ENCODE measurements at places on chromosomes 3 and 15.
A peak's percentile ranks its signal among the peaks of the same experiment; 100 is the strongest.

- peak; percentile 16 for DNase-seq
Measured at GRCh38 chr15:82103468-82103867, 57.6 kb upstream of the MEX3B start.

DNA sequence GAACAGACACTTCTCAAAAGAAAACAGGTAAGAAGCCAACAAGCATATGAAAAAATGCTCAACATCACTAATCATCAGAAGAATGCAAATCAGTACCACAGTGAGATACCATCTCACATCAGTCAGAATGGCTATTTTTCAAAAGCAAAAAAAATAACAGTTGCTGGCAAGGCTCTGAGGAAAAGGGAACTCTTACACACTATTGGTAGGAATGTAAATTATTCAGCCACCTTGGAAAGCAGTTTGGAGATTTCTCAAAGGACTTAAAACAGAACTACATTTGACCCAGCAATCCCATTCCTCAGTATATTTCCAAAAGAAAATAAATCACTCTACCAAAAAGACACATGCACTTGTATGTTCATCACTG lies 95.6 kb downstream of the APBA2 start:
- no peak for DNase-seq

- DNase-seq: peak; percentile 57
Measured at GRCh38 chr3:94336046-94336753, 273.3 kb downstream of the NSUN3 start.

DNA sequence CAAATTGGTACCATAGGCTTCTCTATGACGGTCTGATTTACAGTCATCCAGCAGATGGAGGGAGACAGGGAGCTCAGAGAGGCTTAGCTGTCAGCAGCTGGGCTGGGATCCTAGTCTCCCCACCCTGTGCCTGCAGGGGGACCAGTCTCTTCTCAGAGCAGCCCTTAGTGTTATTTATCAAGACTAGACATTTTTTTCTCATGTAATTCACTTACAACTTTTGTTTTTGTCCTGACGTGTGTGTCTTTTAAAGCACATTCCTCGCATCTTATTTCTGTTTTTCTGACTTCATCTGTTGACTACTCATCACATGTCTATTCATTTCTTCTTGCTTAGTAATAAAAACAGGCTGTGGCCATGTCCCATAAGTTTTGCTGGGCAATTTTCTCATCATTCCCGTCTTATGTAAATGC lies 116.1 kb downstream of the KLF13 start:
- DNase-seq: peak; percentile 90

DNA sequence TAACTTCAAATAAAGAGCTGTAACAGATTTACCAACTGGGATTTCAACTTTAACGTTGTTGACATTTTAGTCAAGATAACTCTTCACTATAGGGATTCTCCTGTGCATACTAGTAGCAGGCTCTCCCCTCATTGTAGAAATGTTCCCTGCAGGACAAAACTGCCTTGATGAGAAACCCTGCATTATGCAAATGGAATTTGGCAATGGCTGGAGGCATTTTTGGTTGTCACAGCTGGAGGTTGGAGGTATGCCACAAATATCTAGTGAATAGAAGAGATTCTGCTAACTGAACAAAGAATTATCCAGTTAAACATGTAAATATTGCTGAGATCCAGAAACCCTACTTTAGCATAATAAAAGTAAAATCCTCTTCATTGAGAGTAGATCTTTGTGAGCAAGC lies 928.8 kb upstream of the ALCAM start:
- peak; percentile 53 for DNase-seq

GRCh38 chr3:31729573-31729972 lies 196.8 kb downstream of the STT3B start:
- no peak for DNase-seq

DNA sequence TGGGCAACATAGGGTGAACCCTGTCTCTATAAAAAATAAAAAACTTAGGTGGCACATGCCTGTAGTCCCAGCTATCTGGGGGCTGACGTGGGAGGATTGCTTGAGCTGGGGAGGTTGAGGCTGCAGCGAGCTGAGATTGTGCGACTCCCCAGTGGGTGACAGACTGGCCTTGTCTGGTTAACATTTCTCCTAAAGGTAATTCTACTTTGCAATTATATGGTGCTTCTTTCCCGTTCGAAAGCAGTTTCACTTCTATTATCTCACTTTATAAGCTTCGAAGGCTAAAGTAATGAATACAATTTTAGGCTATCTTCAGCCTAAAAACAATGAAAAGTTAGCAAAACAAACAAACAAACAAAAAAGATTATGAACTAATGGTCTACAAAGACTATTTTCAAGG lies 35.3 kb downstream of the COMMD2 start:
- no peak for DNase-seq

DNA sequence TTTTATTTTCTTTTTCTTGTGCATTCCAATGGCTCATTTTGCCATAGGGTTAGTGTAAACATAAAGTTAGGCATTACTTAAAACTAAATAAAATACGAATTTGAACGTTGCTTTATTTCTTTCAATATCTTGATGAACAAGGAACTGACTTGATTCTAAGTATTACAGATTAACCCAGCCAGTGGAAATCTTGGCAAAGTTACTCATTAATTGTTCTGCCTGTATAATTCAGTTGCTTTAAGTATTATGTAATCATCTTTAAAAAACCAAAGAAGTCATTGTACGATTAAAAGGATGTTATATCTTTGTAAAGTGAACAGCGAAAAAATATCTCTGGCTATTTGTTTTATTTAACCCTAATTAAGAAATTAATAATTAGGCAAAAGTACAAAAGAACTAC lies 737.9 kb upstream of the BCHE start:
- DNase-seq: no peak

- DNase-seq: peak; percentile 3
Measured at GRCh38 chr3:147799601-147800000, 390.4 kb downstream of the ZIC1 start.

- DNase-seq: no peak
Measured at GRCh38 chr3:136678981-136679380, 73.2 kb downstream of the STAG1 start.

DNA sequence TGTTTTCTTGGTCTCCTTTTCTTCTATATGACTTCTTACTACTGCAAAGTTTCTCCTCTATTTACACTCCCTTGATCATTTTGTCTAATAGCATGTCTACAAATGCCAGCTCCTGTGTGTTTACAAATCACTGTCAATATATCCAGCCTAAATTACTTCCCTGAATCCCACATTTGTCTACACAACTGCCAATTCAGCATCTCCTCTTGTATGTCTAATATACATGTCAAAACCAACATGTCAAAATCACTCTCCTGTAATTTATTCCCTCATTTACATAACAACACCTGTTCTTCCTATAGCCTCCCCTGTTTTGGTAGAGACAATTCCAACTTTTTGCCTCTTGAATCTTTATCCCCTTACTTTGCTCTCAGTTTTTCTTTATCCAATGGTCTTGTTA lies 359.3 kb downstream of the PLOD2 start:
- no peak for DNase-seq

GRCh38 chr3:97817965-97818364 lies 3.8 kb upstream of the CRYBG3 start:
- no peak for DNase-seq

- no peak for DNase-seq
Measured at GRCh38 chr15:85889956-85890619, 95.4 kb upstream of the KLHL25 start.

- DNase-seq: no peak
Measured at GRCh38 chr3:57274845-57275244, 17.6 kb downstream of the ASB14 start.

DNA sequence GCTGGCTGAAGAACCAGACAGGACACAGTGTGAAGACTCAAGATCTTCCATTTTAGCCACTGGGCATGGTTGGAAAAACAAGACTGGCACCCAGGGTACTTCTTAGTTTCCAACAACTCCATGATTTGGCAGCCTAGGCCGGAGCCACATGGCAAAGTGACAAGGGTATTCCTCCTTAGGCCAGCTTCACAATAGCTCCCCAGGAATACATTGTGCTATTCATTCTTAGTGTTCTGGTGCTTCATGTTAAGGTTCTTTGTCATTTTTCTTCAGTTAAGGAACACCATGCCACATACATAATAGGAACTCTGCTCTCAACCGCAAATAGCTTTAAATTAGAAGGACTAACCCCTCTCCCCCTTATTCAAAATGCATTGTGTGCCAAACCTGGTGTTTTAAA lies 8.0 kb upstream of the FILIP1L start:
- no peak for DNase-seq

GRCh38 chr15:35717721-35718120 lies 171.8 kb upstream of the DPH6 start:
- no peak for DNase-seq

GRCh38 chr3:44954962-44955361 lies 21.0 kb downstream of the ZDHHC3 start:
- DNase-seq: peak; percentile 70

DNA sequence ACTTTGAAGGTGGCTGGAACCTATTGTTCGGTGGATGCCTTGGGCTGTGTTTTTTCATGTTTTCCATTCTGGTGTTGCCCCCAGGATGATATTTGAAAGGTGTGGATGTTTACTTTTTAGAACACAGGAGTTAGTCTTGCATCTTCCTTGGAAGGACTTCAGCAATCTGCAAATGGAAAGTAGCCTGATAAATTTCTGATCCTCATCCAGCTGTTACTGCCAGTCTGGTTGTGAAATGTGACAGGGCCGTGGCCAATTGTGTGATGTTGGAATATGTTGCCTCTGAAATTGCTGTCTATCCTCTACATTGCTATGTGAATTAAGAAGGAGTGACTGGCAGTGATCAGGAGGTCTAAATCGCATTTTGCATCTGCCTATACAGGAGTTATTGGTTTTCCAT lies 382.5 kb upstream of the C2CD4B start:
- no peak for DNase-seq

- DNase-seq: no peak
Measured at GRCh38 chr3:195453236-195453635, 10.4 kb upstream of the ACAP2 start.

- DNase-seq: no peak
Measured at GRCh38 chr3:74516019-74516418, 98.4 kb downstream of the CNTN3 start.

GRCh38 chr3:186824430-186825139 lies 17.9 kb upstream of the ADIPOQ start:
- no peak for DNase-seq

- DNase-seq: no peak
Measured at GRCh38 chr15:32998979-32999672, 195.4 kb downstream of the FMN1 start.

DNA sequence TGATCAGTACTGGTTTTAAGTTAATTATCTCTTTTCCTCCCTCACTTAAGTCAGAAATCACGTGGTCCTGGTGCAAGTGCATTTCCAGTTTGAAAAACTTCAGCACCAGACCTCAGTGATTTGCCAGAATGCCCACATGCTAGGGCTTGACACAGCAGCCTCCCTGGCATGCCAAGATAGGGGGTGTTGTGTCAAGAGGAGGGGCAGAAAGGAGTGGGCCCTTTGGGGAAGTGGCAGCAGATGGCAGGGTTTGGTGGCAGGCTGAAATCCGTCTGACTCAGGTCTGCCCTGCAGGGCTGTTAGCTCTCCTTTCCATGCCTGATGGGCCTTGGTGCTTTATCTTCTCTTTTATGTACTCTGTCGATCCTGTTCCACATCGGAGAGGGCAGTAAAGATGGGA lies 23.4 kb downstream of the PXK start:
- DNase-seq: no peak

- DNase-seq: peak; percentile 56
Measured at GRCh38 chr15:52334491-52335160, 39.0 kb upstream of the MYO5C start.

GRCh38 chr3:64668582-64669510 lies 19.0 kb downstream of the ADAMTS9 start:
- no peak for DNase-seq

DNA sequence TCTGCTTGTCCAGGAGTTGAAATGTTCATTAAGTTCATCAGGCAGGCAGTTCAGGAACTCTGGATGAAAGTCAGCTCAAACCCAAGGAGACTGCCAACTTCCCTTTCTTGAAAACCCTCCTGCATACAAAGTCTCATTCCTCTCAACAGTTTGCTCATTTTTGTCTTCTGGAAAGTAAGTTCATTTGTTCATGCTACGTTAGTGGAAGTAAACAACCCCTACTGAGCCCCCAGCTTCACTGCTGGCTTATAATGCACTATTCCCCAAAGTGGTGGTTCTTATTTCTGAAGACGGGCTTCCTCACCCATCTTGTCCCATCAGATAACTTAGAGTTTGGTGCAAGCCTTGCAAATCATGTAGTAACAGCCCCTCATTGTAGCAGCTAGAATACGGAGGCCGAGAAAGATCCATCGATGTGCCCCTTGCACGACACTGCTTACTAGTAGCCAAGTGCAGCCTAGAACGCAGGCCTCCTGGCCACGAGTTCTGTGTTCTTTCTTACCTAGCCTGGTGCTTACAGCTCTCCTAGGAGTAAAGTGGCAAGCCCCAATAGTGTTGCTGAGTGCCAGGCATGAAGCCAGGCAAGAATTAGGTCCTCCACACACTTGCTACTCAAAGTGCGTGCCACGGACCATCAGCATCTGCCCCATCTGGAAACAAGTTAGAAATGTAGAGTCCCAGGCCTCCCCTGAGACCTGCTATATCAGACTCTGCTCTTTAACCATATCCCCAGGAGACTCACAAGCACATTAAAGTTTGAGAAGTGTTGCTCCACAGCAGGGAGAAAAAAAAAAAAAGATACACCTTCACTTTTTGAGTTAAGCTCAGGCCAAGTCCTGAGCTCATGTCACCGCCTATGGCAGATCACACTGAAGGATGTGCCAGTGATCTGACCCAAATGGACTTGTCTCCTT lies 82.5 kb downstream of the RFTN1 start:
- DNase-seq: no peak

- DNase-seq: peak; percentile 63
Measured at GRCh38 chr3:194082743-194083636, 53.0 kb upstream of the HES1 start.

DNA sequence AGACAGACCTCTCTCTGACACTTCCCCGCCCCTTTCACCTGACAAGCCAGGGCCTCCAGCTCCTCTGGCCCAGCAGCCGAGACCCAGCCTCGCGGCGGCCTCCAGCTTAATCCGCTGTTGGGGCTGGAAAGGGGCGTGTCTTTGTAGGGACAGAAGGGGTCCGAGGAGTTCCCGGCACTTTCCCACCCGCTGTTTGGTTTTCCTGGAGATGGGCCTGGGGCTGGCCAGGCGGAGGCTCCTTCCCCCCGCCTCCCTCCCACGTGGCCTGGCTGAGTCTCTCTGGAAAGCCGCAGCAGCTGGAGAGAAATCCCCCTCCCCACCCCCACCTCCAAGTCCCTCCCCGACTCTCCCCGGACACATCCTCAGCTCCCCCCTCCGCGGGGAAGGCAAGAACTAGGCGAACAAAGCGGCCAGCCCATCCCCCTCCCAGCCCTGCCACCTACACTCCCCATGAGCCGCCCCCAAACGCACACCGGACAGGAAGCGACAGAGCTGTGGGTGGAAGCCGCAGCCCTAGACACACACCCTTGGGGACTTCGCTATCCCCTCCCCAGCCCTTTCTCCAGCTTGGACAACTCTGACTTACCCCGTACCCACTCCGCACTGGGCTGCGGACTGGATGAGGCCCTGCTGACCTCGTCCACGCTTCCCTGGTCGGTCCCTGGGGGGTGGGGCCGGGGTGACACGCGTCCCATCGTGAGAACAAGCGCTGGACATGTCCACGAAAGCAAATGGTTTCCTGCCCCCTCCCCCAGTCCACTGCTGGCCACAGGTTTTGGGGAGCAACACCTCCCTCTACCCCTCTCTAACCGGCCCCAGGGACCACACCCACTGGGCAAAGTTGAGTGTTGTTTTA lies 1.2 kb downstream of the IGDCC4 start:
- peak; percentile 19 for DNase-seq

GRCh38 chr15:71049706-71050422 lies 65.4 kb upstream of the THSD4 start:
- peak; percentile 70 for DNase-seq

- no peak for DNase-seq
Measured at GRCh38 chr3:65702202-65702601, 336.5 kb downstream of the MAGI1 start.
